NCI-H187 (cell line): ENCODE measurements at places on chromosomes 4 and X.

DNA sequence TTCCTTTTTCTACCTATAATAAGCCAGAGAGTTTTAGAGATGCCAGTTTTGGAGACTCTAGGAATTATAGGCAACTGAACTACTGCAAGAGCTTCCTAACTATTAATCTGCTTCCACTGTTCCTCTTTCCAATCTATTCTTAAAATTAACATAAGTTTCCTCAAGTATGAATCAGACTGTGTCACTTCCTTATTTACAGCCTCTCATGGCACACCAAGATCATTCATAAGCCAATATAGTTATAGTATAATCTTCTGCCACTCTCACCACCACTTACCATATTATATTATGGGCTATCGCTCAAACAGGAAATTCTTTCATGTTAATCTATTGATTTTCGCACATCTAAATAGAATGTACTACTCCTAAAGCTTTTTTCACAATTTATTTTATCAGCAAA is 383.5 kb downstream of the STPG2 start:
- DNase-seq = no peak

GRCh38 chrX:20144491-20144890 is 2.9 kb upstream of the EIF1AX start:
- no peak for DNase-seq

- no peak for DNase-seq
These were observed 372.3 kb downstream of the TMA16 start for GRCh38 chr4:163866728-163867315.

- no peak for DNase-seq
These were observed 292.9 kb downstream of the TLL1 start for GRCh38 chr4:166165829-166166420.

- no peak for DNase-seq
These were observed 84.7 kb downstream of the SCD5 start for GRCh38 chr4:82713856-82714255.
